ENCODE measurements at places on chromosomes 1 and 21. TPM values are rescaled to one million over a fixed set of nuclear protein-coding genes. Genes with fewer than 3 reads are reported as not detected.

DNA sequence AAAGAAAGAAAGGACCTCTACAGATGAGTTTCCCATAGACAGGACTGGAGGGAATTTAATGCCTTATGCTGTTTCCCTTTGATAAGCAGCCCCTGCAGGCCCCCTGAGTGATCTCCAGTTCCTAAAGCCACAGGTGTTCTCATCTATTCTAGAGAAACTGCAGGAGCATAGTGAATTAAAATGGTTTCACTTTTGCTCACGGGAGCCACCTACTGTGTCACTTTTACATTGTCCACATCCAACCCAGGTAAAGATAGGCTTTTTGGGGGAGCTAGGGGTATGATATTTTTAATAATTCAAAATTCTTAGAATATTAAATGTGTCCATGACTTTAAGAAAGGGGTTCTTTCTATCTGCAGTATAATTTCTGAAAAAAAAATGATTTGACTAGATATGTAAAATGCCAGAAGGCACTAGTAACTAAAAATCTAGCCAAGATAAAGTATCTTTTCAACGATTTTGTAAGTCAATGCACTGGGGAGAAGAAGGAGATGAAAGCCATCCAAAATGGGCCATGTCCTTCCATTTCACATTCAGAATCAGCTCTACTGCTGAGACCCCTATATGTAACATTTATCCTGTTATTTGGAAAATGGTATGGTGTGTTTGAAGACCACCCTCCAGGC is 267.3 kb upstream of the DUSP10 start:
- DNase-seq: no peak

DNA sequence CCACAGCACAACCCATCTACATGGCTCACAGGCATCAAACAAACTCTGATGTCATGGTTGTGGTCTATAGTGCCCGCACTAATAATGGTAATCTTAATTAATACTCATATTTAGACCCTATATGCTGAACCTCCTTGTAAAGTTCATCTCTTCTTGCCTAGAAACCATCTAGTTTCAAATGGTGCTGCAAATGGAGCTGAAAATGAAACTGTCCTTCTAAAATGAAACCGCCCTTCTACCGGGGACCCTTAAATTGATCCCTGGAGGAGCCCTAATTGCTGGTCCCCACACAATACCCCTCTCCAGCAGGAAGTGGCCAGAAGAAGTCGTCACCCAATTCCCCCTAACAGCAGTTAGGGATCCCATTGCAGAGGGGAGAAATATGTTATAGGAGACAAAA is 612.6 kb downstream of the MRPL39 start:
- no peak for DNase-seq

GRCh38 chr1:201348211-201348566 is 29.3 kb downstream of the TNNT2 start:
- peak; percentile 53 for DNase-seq

- no peak for DNase-seq
These were observed 61.3 kb downstream of the GLUL start for GRCh38 chr1:182330303-182330702.

Gene MROH7
- 19.5 TPM for polyA plus RNA-seq
